ENCODE measurements at places on chromosomes 2 and 18.
A peak's percentile ranks its signal among the peaks of the same experiment; 100 is the strongest.

DNA sequence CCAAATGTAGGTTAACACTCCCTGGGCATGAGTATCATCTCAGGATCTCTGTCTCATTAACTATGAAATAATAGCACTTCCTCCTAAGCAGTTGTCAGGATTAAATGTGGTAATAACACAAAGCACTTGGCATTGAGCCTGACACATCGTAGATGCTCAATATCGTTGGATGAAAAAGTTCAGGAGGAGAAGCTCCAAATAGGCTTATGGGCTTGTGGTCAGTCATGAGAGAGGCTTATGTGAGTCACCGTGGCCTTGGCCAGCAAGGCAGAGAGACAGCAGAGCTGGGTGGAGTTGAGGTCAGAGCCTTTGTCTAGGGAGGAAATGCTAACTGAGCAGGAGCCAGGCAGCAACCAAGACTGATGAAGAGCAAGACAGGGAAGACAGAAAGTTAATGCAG lies 68.3 kb upstream of the PPM1B start:
- DNase-seq: peak; percentile 33

DNA sequence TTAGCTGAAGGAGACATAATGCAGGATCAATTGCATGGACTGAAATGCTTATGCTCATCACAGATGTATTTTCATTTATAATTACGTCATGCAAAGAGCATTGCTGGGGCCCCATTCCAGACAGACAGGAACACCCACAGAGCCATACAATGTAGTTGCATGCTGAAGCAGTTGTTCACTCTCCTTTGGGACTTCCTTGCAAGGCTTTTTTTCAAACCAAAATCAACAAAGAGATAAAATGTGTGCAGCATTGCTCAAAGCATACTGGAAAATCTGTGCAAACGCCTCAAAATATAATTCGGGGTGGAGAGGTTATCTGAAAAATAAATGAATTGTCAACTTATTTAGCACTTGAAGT lies 463.2 kb downstream of the CDH2 start:
- no peak for DNase-seq

DNA sequence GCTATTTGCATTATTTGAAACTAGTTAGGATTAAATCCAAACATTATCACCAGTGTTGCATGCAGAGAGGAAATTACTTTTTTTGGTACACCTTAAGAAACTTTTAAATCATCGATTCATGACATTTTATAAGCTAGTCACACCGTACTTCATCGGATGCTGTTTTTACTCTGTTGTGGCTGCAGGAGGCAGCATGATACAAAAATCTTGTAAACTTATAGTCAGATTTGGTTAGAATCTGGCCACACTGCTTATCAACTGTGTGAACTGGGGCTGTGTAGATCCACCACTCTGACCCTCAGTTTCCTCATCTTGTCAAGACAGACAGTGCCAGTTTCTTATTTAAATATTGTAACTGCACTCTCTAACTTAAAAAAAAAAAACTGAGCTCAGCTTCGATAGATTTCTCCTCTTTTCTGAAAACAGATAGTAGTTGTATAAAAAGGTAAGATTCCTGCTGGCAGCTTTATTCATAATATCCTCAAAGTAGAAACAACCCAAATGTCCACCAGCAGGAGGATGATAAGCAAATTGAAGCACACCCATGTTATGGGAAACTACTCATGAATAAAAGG lies 77.8 kb downstream of the RAPGEF4 start:
- DNase-seq: no peak

- no peak for DNase-seq
These were observed 2.3 kb upstream of the GTF3C3 start for GRCh38 chr2:196801674-196802261.

DNA sequence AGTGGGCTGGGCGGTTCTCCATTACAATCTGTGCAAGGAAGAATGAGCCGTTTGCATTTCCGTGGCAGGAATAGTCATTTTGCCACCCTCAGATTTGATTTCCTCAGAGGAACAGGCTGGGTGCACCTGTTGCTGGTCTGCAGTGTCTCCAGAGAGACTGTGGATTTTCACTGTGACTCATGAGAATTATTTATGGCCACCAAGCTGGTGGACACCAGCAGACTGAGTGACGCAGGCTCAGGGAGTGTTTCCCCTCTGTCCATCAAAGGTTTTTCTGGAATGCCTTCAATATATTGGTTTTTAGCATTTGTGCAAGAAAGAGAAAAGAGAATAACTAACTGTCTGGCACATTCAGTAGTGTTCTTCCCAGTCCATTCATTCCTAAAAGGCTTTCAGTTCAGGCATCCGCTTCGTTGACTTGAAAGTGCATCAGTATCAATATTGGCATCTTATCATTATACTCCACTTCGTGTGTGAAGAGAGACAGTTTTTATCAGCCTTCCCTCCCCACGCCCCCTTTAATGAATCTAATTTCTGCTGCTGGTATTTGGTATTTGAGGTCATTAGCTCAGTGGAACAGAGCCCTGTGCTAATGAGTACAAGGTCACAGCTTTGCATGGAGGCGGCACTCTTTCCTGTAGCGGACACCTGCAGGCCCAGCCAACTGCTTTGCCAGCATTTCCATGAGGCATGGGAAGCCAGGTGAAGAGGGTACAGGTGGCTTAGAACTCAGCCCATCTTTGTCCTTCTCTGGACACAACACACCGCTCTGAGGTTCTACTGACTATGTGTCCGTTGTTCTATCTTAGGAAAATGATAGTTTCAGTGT lies 39.9 kb downstream of the PRKCE start:
- DNase-seq: no peak

DNA sequence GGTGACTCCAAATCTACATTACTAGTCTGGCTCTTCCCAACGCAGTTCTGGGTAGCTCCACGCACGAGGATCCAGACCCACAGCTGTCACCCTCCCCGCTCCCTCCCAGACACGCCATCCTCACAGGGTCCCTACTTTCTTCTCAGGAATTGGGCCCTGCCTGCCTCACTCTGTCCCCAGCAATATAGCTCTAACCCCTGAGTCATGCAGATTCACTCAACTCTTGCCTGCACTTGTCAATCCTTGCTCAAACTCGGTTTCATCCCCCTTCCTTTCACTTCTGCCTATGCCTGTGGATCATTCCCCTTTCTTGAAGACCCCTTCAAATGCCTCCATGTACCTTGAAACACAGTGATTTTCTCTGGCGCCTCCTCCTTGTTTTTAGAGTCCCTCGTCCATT lies 5.0 kb downstream of the ST8SIA5 start:
- no peak for DNase-seq

GRCh38 chr18:12377556-12378197 lies 650 bp upstream of the AFG3L2 start:
- no peak for DNase-seq

GRCh38 chr18:3294435-3295080 lies 32.6 kb downstream of the MYL12B start:
- DNase-seq: no peak

GRCh38 chr2:23286031-23286757 lies 98.8 kb upstream of the KLHL29 start:
- DNase-seq: no peak

GRCh38 chr2:101038455-101039255 lies 36.6 kb downstream of the RPL31 start:
- no peak for DNase-seq

DNA sequence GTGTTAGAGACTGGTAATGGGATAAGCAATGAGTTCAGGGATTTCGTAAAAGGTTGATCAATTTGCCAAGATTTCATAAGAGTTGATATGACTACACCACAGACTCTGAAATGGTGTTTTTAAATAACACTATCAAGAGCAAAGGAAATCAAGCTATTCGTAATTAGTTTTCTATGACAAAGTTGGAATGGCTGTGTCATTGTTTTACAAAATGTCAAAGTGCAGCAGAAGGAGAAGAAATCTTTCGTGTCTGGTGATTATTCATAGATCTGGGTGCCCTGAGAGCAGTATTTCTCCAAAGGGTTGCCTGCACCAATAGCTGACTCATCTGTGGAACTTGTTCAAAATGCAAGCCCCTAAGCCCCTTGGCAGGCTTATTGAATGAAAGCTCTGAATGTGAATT lies 70.1 kb downstream of the NABP1 start:
- no peak for DNase-seq

DNA sequence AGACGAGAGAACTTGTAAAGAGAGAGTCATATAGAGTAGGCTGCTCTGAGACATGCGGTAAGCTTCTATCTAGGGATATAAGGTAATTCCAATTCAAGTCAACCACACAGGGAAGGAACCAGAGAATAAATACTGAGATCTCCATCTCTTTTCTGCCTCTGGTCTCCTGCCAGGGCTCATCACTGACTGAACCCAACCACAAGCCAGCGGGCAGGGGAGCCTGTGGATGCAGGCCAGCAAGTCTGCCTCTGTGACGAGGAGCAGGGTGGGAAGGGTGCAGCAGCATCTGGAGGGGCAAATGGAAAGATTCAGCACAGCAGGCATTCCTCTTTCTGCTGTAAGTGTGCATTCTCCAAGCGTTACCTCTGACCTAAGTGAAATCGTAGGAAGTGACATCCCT lies 82.2 kb downstream of the ICOS start:
- no peak for DNase-seq

DNA sequence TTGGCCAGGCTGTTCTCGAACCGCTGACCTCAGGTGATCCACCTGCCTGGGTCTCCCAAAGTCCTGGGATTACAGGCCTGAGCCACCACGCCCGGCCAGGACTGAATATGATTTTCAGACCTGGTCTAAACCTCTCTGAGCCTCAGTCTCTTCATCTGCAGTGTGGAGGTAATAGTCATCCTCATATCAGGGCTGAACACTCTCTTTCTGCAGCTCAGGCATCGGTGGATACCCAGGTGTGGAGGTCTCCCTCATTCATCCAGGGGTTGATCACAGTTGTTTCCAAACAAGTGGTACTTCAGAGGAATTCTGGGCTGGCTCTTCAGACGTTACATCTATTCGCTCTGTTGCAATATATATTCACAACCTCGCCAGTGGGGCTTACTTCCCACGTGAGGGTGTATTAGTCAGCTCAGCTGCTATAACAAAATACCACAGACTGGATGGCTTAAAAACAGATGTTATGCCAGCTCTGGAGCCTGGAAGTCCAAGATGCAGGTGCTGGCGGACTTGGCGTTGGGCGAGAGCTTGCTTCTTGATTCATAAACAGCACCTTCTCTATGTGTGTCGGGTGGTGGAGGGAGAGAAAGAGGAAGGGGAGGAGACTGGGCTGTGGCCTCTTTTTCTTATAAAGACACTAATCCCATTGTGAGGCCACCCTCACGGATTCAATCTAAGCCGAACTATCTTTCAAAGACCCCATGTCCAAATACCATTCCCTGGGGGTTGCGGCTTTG lies 2.9 kb upstream of the MBP start:
- no peak for DNase-seq

Measured in ascending aorta (tissue), 2 donors.